ENCODE measurements at places on chromosomes 2 and 18. TPM values are rescaled to one million over a fixed set of nuclear protein-coding genes. Genes with fewer than 3 reads are reported as not detected.
A peak's percentile ranks its signal among the peaks of the same experiment; 100 is the strongest.

The CFAP65 gene
- 1.1 TPM for total RNA-seq

The FBXO48 gene
- total RNA-seq, result 0.81 TPM

The SPATS2L gene
- total RNA-seq, result 45.5 TPM

The UNC80 gene
- total RNA-seq, result 9.0 TPM

The GULP1 gene
- total RNA-seq, result 17.7 TPM

The PSMA8 gene
- not detected for total RNA-seq

The B4GALT6 gene
- 16.5 TPM for total RNA-seq

The LAMA3 gene
- 2.1 TPM for total RNA-seq

The RAB12 gene
- 28.8 TPM for total RNA-seq

The HOXD1 gene
- total RNA-seq, result not detected

The PROM2 gene
- total RNA-seq, result 5.4 TPM

The GPR45 gene
- 0.44 TPM for total RNA-seq

The MAPRE2 gene
- 127 TPM for total RNA-seq

The IGFBP2 gene
- 208 TPM for total RNA-seq

- no peaks in the 10 kb centered on the region for H3K36me3 ChIP-seq
- no peak for DNase-seq
- H3K27me3 ChIP-seq, result no peaks in the 10 kb centered on the region
These were observed 635.5 kb upstream of the NETO1 start for GRCh38 chr18:73503326-73503725.

GRCh38 chr2:116952254-116952653, 862.2 kb upstream of the DDX18 start:
- no peaks in the 10 kb centered on the region for H3K4me1 ChIP-seq
- H3K27ac ChIP-seq, result no peak overlapping the region
- H3K36me3 ChIP-seq, result no peaks in the 10 kb centered on the region
- no peak for DNase-seq
- no peak overlapping the region for H3K4me3 ChIP-seq

GRCh38 chr2:179260224-179260623, 4.4 kb downstream of the SESTD1 start:
- H3K4me1 ChIP-seq, result peaks cover 4% of the 10 kb centered on the region
- peaks cover 7% of the 10 kb centered on the region for H3K36me3 ChIP-seq
- peaks cover 7% of the 10 kb centered on the region for H3K27me3 ChIP-seq

GRCh38 chr2:24313744-24314632, 46.3 kb downstream of the ITSN2 start:
- no peak overlapping the region for H3K4me3 ChIP-seq
- no peak overlapping the region for H3K27ac ChIP-seq
- H3K4me1 ChIP-seq, result no peaks in the 10 kb centered on the region
- peaks cover 2% of the 10 kb centered on the region for H3K27me3 ChIP-seq
- peaks cover 5% of the 10 kb centered on the region for H3K36me3 ChIP-seq

- no peaks in the 10 kb centered on the region for H3K36me3 ChIP-seq
- peak within 1 kb of the TSS; percentile 94 for H3K4me3 ChIP-seq
- H3K27me3 ChIP-seq, result peaks cover 10% of the 10 kb centered on the region
- peaks cover 4% of the 10 kb centered on the region for H3K4me1 ChIP-seq
- DNase-seq, result peak; percentile 80
These were observed at the start of gene SMCHD1 for GRCh38 chr18:2655178-2655953. Gene SMCHD1, plus strand, starts transcription at chr18:2655726. Its CDS starts 350 bp downstream, at chr18:2656076.

GRCh38 chr2:42909966-42910365, 117.6 kb upstream of the HAAO start:
- H3K36me3 ChIP-seq, result no peaks in the 10 kb centered on the region
- peaks cover 23% of the 10 kb centered on the region for H3K4me1 ChIP-seq
- DNase-seq, result no peak
- H3K4me3 ChIP-seq, result no peak overlapping the region

GRCh38 chr2:9085353-9085752, 81.9 kb upstream of the MBOAT2 start:
- no peak overlapping the region for H3K4me3 ChIP-seq
- H3K27me3 ChIP-seq, result no peaks in the 10 kb centered on the region
- H3K36me3 ChIP-seq, result peaks cover 9% of the 10 kb centered on the region
- H3K4me1 ChIP-seq, result no peaks in the 10 kb centered on the region

DNA sequence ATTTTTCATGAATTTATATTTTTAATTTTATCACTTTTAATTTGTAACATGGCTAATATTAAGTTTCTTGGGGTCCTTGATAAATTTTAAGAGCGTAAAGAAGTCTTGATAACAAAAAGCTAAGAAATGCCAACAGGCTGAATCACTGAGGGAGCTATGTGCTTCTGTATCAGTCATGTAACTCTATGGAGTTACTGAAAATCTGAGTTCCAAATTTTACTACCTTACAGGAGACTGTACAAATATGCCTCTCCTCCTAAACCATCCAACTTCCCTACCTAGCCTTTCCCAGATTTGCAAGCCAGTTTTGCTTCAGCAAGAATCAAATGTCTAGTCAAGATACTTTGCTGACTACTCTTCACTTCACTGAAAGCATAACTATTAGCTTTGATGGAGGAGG, 35.7 kb downstream of the FEZ2 start:
- H3K4me3 ChIP-seq, result no peak overlapping the region
- H3K4me1 ChIP-seq, result peaks cover 21% of the 10 kb centered on the region
- peaks cover 6% of the 10 kb centered on the region for H3K27me3 ChIP-seq
- no peak overlapping the region for H3K27ac ChIP-seq
- DNase-seq, result no peak

GRCh38 chr2:201234663-201235135, 25.6 kb upstream of the CASP8 start:
- peaks cover 2% of the 10 kb centered on the region for H3K4me1 ChIP-seq
- no peaks in the 10 kb centered on the region for H3K27me3 ChIP-seq
- DNase-seq, result no peak
- H3K4me3 ChIP-seq, result no peak overlapping the region

GRCh38 chr18:69948919-69949537, 1.4 kb upstream of the CD226 start:
- H3K4me3 ChIP-seq, result no peak overlapping the region
- no peak for DNase-seq
- H3K36me3 ChIP-seq, result no peaks in the 10 kb centered on the region
- no peaks in the 10 kb centered on the region for H3K27me3 ChIP-seq

DNA sequence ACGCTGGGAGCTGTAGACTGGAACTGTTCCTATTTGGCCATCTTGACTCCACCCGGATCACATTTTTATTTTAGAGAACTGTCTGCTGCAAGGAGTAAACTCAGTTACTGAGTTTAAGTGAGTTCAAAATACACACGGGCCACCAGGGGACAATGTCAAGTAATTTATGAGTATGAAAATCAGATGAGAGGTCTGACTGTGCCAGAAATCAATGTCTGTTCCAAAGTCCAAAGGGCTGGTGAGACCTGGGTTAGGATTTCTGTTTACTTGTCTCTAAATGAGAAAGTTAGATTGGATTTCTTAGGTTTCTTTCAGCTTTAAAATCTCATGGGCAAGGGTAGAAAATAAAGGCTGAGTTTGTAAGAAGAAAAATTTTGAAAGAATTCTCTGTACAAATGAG, 465.8 kb upstream of the MEIS1 start:
- DNase-seq, result no peak
- H3K27me3 ChIP-seq, result no peaks in the 10 kb centered on the region
- H3K4me1 ChIP-seq, result no peaks in the 10 kb centered on the region
- H3K27ac ChIP-seq, result no peak overlapping the region
- no peaks in the 10 kb centered on the region for H3K36me3 ChIP-seq

DNA sequence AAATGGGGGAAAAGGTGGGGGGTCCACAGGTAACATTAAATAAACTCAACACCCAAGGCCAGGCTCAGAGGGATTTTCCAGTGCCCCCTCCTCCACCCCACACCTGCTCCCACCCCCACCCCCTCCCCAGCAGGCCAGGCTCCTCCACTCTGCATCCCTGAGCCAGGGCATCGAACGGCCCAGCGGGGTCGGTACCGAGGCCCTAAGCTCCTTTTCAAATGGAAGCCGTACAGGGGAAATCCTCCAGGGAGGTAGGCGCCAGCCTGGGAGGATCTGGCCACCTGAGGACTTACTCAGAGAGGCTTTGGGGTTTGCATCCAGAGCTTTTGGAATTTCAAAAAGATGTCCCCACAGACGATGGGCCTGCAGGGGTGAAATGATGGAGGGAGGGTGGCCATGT, 46.5 kb downstream of the ZFP36L2 start:
- H3K36me3 ChIP-seq, result peaks cover 3% of the 10 kb centered on the region
- no peak for DNase-seq
- no peaks in the 10 kb centered on the region for H3K4me1 ChIP-seq
- H3K27me3 ChIP-seq, result peaks cover 7% of the 10 kb centered on the region
- H3K4me3 ChIP-seq, result no peak overlapping the region
- no peak overlapping the region for H3K27ac ChIP-seq

DNA sequence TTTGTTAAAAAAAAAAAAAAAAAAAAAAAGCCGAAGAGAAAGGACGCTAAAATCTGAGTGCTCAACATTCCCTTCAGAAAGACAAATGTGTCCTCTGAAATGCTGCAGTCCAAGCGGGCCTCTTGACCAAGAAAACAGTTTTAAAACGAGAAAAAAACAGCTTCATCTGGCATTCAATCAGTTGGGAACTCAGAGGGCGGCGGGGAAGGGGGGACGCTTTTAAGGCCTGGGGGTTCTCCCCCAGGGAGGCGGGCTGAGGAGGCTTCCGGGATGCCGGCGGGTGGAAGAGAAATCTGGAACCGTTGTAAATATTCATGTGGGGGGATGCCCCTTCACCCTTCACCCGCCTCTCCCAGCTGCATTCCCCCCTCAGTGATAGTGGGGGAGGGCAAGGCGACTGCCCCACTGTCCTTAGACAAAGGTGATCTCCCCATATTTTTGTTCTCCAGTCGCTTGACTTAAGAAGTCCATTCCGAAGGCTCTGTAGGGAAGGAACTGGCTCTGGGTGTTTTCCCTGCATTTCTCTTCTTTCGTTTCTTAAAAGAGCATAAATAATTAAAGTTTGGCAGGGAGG, 3.3 kb upstream of the HOXD11 start:
- no peak overlapping the region for H3K4me3 ChIP-seq
- no peak for DNase-seq
- H3K4me1 ChIP-seq, result peaks cover 6% of the 10 kb centered on the region
- H3K27me3 ChIP-seq, result peaks cover 52% of the 10 kb centered on the region
- no peak overlapping the region for H3K27ac ChIP-seq
- no peaks in the 10 kb centered on the region for H3K36me3 ChIP-seq

DNA sequence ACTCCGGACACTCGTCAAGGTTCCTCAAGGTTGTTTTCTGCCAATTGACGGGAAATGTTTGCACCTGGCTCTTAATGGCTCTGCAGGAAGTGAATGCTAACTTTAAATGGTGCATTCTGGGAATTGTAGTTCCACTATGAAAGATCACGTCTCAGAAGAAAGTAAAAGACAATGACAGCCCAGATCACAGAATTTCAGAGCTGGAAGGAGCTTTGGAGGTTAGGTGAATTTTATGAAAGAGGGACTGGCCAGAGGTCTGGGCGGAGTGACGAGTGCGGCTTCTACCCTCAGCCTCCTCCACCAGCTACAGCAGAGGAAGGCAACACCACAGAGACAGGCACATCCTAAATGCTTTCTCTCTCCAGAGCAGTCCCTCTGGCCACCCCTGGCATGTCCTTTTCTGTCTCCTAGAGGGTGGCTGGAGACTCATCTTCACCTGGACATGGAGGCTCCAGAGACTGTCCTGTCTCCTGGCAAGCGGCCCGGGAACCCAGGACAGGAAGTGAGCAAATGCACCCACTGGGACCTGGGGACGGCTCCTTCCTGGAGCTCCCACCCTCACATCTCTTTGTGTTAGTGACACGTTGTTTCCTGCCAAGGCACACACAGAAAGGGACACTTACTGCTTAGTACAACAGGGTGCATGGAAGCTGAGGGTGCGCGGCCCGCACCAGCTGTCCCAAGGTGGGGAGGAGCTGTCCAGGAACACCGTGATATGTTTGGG, 19.4 kb downstream of the THAP4 start:
- H3K27me3 ChIP-seq, result peaks cover 4% of the 10 kb centered on the region
- H3K27ac ChIP-seq, result peak overlapping the region; percentile 39
- peaks cover 5% of the 10 kb centered on the region for H3K36me3 ChIP-seq
- H3K4me1 ChIP-seq, result peaks cover 13% of the 10 kb centered on the region
- no peak for DNase-seq

GRCh38 chr2:167861574-167862193, 385.7 kb downstream of the STK39 start:
- no peaks in the 10 kb centered on the region for H3K36me3 ChIP-seq
- H3K4me1 ChIP-seq, result peaks cover 18% of the 10 kb centered on the region
- DNase-seq, result no peak
- no peak overlapping the region for H3K4me3 ChIP-seq
- no peak overlapping the region for H3K27ac ChIP-seq
- no peaks in the 10 kb centered on the region for H3K27me3 ChIP-seq

DNA sequence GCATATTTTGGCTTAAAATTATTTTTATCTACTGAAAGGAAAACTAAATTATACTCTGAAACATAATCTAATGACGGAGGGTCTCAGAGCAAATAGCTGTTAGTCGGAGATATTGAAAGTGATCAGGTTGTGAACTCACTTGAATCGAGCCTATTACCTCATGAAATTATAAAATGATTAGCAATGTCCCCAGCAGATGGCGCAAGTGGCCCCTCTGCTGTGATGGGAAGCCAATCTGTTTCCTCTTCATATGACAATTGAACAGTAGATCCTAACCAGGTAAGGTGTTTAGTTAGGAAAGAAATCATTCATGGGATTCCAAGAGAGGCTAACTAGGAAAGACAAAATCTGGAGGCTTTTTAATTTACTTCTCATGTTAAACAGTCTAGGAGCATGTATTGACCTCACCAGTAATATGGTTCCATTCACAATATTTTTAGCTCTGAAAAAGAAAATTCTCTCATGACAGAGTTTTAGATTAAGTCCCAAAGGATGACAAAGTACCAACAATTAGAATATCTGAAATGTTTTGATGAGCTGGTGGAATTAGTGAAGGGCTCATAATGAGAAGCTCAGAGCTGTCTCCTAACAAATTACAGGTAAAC, 29.9 kb upstream of the MPPE1 start:
- H3K4me1 ChIP-seq, result no peaks in the 10 kb centered on the region
- H3K27ac ChIP-seq, result no peak overlapping the region
- H3K27me3 ChIP-seq, result peaks cover 5% of the 10 kb centered on the region
- peak; percentile 79 for DNase-seq
- no peak overlapping the region for H3K4me3 ChIP-seq

DNA sequence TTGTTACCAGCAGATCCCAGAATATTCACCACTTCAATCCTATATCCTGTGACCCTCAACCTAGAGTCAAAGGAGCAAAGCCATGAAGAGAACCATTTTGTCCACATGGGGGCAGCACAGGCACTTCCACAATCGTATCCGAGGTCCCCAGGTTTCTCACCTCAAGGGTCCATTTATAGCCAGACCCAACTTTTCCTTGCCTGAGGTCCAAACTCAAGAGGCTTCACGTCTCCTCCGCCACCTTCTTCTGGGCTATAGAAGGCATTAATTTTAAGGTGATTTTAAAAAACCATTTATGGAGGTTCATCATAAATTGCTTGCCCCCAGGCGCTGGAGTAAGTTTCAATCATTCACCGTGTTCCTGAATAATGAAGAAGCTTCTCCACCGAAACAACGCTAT, 111.6 kb upstream of the NABP1 start:
- peak; percentile 79 for DNase-seq
- H3K4me3 ChIP-seq, result no peak overlapping the region

GRCh38 chr18:6722690-6723089, 6.8 kb upstream of the ARHGAP28 start:
- no peak for DNase-seq
- H3K4me1 ChIP-seq, result peaks cover 6% of the 10 kb centered on the region
- H3K36me3 ChIP-seq, result no peaks in the 10 kb centered on the region
- peaks cover 3% of the 10 kb centered on the region for H3K27me3 ChIP-seq
- no peak overlapping the region for H3K4me3 ChIP-seq
- H3K27ac ChIP-seq, result no peak overlapping the region

- peaks cover 6% of the 10 kb centered on the region for H3K36me3 ChIP-seq
- H3K27ac ChIP-seq, result no peak overlapping the region
- no peak for DNase-seq
- no peaks in the 10 kb centered on the region for H3K27me3 ChIP-seq
- peaks cover 10% of the 10 kb centered on the region for H3K4me1 ChIP-seq
- no peak overlapping the region for H3K4me3 ChIP-seq
These were observed 201.9 kb upstream of the APCDD1 start for GRCh38 chr18:10252494-10252893.

Measured in glutamatergic neuron (in vitro differentiated cells).